ENCODE measurements at places on chromosomes 11 and 22.

DNA sequence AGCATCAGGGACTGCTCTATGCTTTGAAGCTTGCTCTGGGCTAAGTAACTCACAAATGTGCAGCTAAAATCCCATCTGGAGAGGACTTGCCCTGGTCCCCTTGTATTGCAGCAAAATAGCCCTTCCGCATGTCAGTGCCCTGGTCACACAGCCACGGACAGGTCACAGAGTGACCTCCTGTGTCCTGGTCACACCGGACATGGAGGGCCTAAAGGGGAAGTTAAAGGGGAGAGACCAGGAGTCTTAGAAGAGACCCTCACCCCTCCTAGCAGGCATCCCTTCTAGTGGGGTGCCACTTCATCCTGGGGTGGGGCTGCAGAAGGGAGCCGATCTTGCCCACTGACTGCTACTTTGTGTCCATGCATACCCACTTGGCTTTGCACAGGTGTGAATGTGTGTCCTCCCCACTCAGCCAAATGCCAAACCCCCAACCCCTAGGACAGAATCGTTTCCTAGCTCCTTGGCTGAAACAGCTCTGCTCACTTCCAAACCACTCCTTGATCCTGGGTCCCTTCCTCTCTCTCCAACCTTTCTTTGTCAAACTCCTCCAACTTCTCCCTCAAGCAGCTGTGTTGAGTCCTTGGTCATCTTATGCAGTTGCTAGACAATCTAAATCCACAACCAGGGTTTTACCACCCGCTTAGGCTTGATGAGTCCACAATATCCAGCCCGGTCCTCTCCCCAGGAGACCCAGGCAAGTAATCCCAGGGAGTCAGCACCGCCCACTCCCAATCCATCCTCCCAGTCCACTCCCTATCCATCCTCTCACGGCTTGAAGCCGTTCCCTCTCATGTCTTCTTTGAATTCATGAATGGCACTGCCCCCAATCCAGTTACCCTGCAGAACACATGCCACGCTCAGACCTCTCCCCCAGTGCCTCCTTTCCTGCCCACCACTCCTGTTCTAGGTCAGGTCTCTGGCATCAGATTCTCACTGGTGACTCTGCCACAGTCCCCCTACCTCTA is 3.3 kb upstream of the FXYD6 start:
- no peak for DNase-seq

GRCh38 chr11:47593934-47594855 is at the start of gene C1QTNF4:
C1QTNF4 (minus strand) TSS chr11:47594411; CDS start chr11:47590810, 3,601 bp downstream.
- DNase-seq: no peak

- no peak for DNase-seq
Measured at GRCh38 chr11:1920909-1921573, 1.5 kb downstream of the TNNT3 start.

DNA sequence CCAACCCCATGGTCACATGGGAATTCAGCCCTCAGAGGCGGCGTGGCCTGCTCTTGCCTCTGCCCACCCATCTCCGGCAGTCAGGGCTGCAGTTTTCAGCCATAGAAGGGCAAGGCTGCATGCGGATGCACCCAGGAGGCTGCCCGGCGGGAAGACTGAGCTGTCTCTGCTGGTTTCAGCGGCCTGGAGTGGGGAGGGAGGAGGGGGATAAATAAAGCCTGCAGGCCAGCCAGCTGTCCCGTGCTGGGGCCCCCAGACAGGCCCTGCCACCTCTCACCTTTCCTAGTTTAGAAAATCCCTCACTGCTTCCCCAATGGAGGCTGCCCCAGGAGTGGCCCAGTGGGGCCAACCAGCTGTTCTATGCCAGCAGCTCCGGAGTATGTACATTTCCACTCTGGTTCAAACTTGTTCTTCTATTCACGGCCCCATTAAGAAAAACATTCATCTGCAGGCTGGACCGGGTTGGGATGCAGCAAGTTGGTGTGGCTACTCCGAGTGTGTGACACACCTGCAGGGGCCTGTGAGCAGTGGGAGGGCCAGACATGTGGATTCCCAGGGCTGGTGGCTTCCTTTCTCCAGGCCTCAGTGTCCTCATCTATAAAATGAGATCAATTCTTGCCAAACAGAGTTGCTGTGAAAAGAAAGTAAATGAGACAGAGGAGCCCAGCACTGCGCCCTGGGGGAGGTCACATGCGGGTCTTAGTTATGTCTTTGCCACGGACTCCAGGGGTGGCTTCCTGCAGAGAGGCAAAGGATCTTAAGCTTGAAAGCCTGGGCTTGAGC is 5.0 kb downstream of the MICALL1 start:
- no peak for DNase-seq

DNA sequence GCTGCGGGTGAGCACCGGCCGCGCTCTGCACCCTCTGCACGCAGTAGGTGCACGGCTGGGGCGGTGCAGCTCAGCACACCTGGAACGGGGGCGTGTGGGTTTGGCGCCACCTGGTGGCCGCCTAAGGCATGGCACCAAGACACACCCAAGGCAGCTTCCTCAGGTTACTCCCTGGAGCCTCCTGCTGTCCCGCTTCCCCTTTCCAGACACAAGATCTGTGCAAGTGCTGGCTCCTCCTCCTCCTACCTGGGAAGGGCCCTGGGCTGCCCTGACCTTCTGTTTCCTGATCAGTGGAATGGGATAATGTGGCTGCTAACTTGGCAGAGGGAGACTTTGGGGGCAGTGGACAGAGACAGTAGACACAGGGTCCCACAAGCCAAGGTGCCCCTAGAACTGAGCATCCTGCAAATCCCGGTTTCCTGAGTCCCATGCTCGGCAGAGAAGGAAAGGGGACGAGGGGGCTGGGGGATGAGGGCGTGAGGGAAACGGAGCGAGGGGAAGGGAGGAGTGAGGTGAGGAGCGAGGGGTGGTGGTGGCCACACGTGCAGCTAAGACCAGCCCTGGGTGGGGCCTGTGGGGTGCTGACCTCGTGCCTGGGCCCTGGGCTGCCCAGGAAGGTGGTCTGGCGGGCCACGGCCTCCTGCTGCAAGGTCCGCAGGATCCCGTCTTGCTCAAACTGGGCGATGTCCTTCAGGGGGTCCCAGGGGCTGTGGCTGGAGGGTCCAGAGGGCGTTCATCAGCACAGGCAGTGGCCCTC is 34.8 kb upstream of the CARS1 start:
- peak; percentile 18 for DNase-seq

- no peak for DNase-seq
Measured at GRCh38 chr22:26708256-26709009, 51.0 kb downstream of the MIAT start.

GRCh38 chr22:47615051-47615450 is 852.6 kb downstream of the TBC1D22A start:
- DNase-seq: no peak

DNA sequence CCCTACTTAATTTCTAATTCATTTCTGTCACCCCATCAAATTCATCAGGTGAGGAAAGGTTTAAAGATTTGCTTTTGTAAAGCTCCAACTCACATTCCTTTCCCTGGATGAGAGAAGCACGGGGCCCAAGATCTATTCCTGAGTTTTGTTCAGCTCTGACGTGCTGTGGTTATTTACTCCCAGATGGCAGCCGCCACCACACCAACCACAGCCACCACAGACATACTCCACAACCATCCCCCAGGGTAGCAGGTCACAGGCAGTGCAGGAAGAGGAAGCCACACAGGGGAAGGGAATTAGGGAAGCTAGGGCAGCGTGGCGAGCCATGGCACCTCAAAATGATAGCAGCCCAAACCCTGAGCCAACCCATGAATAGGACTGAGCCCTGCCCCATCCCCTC is 63.5 kb upstream of the CSNK2A3 start:
- no peak for DNase-seq

GRCh38 chr22:35835998-35836691 is 118.5 kb downstream of the APOL5 start:
- DNase-seq: peak; percentile 10

GRCh38 chr11:104581246-104581980 is 316.8 kb downstream of the CASP12 start:
- no peak for DNase-seq

- no peak for DNase-seq
Measured at GRCh38 chr11:67698247-67698646, 23.8 kb upstream of the ALDH3B2 start.

- DNase-seq: no peak
Measured at GRCh38 chr11:85694385-85694980, 8.5 kb upstream of the CCDC89 start.

DNA sequence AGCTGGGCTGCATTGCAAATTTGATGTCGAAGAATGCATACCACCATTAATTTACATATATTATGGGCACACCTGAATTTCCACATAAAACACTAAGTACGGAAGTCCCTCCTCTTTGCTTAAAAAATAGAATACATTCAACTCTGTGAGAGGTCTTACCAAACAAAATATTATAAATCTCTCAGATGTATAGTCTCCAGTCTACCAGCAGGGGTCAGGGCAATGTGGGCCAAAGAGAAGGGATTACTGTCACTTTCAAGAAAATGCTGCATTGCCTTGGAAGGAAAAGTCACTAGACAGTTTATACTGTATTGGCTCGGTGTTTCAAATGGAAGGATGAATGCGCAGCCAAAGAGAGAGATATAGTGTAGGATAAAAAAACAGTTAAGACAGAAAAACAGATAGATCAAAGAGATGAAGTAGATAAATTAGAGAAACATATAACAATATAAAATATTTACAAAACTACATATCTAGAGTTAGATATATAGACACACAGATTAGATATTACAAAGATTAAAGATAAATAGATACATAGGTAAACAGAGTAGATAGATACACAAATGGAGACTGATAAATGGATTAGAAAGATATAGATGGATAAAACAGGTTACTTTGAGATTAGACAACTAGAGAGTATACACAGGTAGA is 20.9 kb downstream of the SERGEF start:
- peak; percentile 12 for DNase-seq

DNA sequence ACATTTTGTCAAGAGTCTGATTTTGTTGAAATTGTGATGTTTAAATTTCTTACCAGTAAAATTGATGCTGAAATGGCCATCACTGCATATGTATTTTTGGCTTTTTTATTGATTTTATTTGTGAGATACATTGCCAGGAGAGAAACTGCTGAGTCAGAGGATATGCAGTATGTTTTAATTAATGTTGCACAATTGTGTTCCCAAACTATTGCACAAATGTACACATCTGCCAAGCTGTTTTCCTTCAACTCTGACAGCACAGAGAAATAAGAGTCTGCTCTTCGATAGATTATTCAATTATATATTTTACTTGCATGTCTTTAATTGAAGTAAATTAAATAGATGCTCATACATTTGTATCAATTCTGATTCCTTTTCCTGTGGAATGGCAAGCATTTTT is 640.2 kb upstream of the LUZP2 start:
- no peak for DNase-seq

DNA sequence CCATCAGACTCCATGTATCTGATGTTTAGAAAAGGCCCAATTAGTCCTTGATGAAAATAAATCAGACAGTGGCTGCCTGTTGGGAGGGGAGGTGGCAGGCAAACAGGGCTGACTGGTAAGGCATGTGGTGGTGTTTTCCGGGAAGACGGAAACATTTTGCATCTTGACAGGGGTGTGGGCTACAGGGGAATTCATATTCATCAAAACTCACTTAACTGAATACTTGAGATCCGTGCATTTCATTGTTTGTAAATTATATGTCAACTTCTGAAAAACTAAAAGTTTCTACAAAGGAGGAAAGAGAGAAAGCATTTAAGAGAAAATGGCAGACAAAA is 10.1 kb upstream of the MOB2 start:
- DNase-seq: no peak

DNA sequence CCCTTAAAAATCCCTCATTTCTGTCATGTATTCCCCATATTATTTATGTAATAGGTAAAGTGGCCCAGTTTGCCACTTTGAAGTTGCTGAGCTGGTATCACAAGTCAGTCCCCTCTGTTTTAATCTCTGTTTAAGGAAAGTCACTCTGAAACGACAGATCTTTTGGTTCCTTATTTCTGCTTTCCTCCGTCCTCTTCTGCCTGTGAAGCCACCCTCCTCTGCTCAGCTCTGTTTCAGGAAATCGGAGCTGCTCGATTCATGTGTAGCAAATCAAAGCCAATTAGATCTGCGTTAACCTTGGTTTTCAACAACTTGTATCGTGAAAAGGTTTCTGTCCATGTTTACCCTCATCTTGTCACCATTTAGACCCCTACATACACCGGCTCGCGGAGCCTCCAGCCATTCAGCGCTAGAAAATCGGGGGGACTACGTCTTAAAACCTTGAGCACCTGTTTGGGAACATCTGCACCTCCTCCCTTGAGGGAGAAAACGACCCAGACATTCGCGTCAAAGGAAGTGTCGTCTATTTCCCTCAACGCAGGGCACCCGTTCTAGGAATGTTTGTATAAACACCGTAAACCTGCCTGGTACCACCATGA is 576 bp upstream of the SC5D start:
- DNase-seq: no peak

- no peak for DNase-seq
Measured at GRCh38 chr11:82194521-82194920, 539.1 kb downstream of the FAM181B start.

GRCh38 chr11:1484695-1485503 is 1.7 kb downstream of the MOB2 start:
- DNase-seq: no peak

- DNase-seq: no peak
Measured at GRCh38 chr22:27724709-27725108, 76.8 kb downstream of the MN1 start.

GRCh38 chr22:37343348-37343747 is 61.0 kb downstream of the CYTH4 start:
- DNase-seq: no peak

DNA sequence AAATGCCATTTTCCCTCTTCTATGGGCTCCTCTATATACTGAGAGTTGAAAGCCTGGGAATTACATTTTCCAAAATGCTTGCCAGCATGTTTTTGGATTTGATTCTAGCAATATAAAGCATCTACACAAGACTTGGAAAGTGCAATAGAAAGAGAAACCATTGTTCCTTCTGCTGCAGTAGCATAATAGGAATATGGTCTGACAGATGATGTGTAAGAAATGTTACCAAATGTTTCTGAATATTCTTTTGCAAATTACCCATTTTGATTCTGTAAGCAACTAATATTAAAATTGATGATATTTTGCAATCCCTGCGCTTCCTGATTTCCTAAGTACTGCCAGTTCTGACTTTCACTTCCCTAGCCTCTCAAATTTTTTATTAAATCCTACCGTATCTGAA is 61.6 kb downstream of the CASP12 start:
- no peak for DNase-seq

DNA sequence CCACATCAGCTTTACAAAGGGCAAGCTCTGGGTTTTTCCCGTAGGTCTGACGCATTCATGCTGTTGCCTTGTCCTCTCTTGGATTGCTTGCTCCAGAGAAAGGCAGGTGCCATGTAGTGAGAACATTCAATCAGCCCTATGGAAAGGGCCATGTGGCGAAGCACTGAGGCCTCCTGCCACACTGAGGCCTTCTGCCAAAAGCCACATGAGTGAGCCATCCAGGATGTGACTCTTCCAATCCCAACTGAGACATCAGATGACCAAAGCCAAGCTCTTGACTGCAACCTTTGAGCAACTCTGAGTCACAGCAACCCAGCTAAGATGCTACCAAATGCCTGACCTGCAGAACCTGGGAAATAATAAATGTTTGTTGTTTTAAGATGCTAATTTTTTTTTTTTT is 9.0 kb upstream of the PANX3 start:
- no peak for DNase-seq

Data from NCI-H524 treated with DMSO at 0.1 percent for 48 hours (cell line).